ENCODE measurements at places on chromosomes 6 and 20. TPM values are rescaled to one million over a fixed set of nuclear protein-coding genes. Genes with fewer than 3 reads are reported as not detected.

The FGD2 gene
- not detected for total RNA-seq

The SLC22A2 gene
- not detected for total RNA-seq

- DNase-seq = no peak
Observed at GRCh38 chr6:53233309-53233708, 84.7 kb upstream of the GCM1 start.

The TTLL9 gene
- not detected for total RNA-seq

The METTL24 gene
- not detected for total RNA-seq

The VPS16 gene
- 39.7 TPM for total RNA-seq

- no peak for DNase-seq
Observed at GRCh38 chr6:33081098-33081824, 5.5 kb downstream of the HLA-DPB1 start.

- no peak for DNase-seq
Observed at GRCh38 chr6:946546-946945, 253.6 kb upstream of the EXOC2 start.

The FAM83C gene
- total RNA-seq = not detected

DNA sequence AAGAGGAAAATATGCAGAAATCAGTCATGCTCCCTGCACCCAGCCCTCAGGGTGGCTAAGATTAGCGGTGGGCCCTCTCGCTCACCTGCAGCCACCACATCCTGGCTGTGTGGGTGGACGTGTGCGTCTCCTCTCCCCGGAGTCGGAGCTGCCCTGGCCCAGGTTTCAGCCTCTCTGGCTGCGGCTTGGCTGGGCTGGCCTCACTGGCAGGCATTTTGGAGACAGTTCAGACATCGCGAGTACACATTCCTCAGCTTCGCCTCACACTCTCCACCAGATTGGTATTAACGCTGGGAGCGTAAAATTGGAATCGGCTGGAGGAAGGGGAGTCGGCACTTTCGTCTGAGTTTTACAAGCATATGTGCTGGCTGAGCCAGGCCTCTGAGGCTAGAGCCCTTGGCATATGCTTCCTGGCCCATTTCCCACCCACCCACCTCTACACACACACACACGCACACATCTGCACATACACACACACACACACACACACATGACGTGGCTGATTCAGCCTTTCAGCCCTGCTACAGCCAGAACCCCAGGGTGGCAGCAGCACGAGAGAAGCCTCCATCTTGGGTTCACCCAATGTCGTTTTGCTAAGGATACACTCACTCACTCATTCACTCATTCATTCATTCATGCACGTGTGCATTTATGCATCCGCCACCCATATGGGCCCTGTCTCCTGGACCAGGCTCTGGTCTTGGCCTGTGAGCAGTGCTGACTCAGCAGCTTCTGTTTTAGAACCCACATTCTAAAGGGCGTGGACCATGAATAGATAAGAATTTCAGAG, 42.9 kb downstream of the BCAS4 start:
- DNase-seq = no peak

- DNase-seq = peak; percentile 98
Observed at GRCh38 chr6:10316373-10316721, 98.5 kb downstream of the TFAP2A start.

The HMGN3 gene
- 87.5 TPM for total RNA-seq

The TPX2 gene
- 74.2 TPM for total RNA-seq

DNA sequence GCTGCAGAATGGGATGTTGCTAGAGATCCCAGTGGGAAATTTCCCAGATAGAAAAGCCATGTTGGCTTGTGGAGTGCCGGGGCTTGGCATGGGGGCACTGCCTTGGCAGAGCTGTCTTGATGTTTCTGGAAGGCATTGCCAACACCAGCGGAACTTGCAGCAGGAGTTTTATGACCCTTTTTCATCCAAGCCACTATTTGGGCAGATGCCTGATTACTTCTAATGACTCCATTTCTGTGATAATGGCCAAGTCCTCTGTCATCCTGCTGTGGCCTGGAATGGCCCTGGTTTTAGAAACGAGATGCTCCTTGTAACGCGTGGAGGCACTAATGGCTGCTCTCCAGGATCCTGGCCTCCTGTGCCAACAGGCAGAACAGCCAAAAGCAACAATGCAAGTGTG, 229.0 kb downstream of the ZNF217 start:
- DNase-seq = no peak

Measured in SK-MEL-5 (cell line).